ENCODE measurements at places on chromosomes 4 and X. TPM values are rescaled to one million over a fixed set of nuclear protein-coding genes. Genes with fewer than 3 reads are reported as not detected.
A peak's percentile ranks its signal among the peaks of the same experiment; 100 is the strongest.

GRCh38 chrX:275967-276580, 5.1 kb upstream of the PLCXD1 start:
- DNase-seq = peak; percentile 37

- no peak for DNase-seq
Measured at GRCh38 chrX:46953137-46953527, 40.9 kb downstream of the JADE3 start.

GRCh38 chr4:122671919-122672490, 51.1 kb upstream of the IL21 start:
- DNase-seq = no peak

GRCh38 chr4:90146306-90146705, 19.1 kb downstream of the CCSER1 start:
- DNase-seq = no peak

DNA sequence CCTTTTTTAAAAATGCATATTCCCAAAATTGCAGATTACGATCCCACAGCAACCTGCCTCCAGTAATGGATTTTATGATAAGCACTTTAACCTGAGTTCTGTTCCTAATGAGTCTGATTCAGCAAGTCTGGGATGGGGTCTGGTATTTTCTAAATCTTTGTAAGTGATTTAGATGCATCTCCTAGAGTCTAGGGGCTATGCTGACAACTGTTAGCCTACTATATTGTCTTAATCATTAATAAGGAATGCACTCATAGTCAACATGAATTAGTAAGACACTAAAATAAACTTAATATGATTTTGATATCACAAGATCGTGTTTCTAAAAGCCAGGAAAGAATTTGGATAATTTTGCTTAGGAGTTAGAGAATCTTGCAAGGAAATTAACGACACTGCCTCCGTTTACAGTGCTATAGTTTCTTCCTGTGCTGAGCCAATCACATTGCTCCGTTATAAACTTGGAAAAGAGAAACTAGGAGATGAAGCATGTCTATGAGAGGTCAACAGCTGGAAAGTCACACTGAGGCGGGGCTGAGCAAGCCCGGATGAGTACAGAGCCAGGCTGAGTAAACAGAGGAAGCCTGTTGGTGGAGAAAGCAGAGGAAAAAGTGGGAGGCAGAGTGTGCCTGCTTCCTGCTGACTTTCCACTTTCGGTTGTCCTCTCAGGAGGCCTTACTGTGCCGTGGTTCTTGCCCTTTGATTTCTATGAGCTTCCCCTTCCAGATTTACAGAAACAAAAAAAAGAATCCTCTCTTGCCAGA, 5.4 kb downstream of the SCARB2 start:
- no peak for DNase-seq

Gene CFAP97
- 38.3 TPM for total RNA-seq

DNA sequence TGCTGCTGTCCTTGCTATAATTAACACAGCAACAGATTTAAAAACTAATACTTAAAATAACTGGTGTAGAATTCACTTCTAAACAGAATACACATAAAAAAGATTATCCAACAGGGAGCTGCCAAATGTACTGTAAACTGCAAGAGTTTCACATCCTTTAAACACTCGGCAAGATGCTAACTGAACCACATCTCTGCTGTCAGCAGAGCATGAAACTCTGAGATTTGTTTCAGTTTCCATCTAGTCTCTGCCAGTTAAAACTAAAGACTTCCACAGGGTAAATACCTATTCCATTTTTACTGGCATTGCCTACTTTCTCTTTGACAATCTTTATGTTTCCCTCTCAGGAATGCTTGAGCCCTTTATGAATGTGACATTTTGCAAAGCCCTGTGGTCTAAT, 127.7 kb downstream of the SLC7A11 start:
- DNase-seq = no peak

- no peak for DNase-seq
Measured at GRCh38 chrX:24877854-24878650, 137.7 kb downstream of the ARX start.

DNA sequence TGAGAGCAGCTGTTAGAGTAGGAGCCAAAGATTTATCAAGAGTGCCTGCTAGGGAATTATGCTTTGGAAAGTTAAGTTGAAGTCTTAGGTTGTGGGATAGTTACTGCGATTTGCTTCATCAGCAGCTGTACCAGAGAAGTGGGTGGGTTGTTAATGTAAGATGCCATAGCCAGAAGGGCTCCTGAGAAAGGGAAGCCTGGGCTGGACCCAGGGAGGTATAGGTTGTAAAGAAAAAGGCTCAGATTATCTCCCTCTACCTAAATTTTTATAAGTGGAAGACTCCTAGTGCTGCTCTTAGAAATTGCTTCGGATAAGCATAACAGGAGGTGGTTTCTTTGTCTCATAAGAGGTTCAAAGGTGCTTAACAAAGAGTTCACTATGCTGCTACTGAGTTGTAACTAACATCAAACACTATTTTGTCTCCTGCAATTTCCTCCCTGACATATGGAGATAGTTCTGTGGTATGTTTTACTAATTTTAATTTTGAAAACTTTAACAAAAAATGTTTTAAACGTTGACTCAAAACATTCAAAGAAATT, 356.9 kb downstream of the DTHD1 start:
- DNase-seq = no peak

- DNase-seq = no peak
Measured at GRCh38 chrX:10486373-10486772, 134.0 kb downstream of the MID1 start.

Gene PDLIM5
- total RNA-seq = 29.1 TPM

Gene BMP3
- total RNA-seq = not detected

DNA sequence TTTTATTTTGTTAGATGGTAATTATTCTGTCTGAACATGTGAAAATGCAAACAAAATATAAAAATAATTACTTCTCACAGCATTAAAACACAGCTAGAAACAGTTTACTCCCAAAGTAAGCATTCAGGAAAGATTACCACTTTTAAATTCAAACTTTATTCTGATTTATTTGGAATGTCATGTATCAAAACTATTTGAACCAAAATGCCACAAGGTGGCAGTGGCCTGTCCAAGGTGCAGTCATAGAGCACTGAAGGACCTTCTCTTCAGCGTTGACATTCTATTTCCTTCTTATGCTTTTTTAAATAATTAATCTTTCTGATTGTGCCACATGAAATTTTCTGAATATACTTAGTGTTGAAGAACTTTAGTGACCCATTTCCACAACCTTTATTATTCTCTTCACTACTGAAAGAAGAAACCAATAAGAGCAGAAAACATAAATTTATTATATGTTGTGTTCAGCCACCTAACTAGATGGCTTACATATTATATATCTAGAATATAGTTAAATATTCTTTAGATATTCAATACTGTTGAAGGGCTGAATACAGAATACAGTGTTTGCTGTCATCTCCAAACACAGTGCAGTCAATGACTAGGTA, 283.6 kb downstream of the CFAP299 start:
- no peak for DNase-seq

Gene PPP2R3B
- 52.9 TPM for total RNA-seq

Gene SULT1B1
- total RNA-seq = 25.2 TPM

Gene ARMCX2
- 24.1 TPM for total RNA-seq

DNA sequence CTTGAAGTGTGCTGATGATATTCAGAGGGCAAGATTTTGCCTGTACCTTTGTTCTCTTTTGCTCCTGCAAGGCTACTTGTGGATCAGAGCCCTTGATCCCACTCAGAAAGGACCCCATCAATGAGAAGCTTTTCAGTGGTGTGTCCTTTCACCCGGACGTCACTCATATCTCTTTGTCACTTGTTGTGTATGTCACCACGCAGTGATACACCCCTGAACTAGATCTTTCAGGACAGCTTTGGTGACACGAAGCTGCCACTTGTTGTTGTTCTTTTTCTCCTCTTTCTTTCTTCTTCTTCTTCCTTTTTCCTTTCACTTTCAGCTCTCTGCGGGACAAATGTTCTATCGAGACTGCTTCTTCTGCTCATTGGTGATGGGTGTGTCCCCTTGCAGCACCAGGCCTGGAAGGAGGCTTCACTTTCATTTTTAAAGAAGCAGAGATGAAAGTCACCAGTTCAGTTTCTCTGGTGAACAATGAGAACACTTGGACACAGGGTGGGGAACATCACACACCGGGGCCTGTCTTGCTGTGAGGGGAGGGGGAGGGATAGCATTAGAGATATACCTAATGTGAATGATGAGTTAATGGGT, 83.6 kb downstream of the NBDY start:
- DNase-seq = peak; percentile 22

- no peak for DNase-seq
Measured at GRCh38 chr4:26263165-26263564, 57.6 kb upstream of the RBPJ start.

GRCh38 chr4:180828455-180829018, 1414.7 kb upstream of the TENM3 start:
- DNase-seq = no peak

Gene SPANXA1
- not detected for total RNA-seq

Gene SH2D1A
- 32.4 TPM for total RNA-seq

DNA sequence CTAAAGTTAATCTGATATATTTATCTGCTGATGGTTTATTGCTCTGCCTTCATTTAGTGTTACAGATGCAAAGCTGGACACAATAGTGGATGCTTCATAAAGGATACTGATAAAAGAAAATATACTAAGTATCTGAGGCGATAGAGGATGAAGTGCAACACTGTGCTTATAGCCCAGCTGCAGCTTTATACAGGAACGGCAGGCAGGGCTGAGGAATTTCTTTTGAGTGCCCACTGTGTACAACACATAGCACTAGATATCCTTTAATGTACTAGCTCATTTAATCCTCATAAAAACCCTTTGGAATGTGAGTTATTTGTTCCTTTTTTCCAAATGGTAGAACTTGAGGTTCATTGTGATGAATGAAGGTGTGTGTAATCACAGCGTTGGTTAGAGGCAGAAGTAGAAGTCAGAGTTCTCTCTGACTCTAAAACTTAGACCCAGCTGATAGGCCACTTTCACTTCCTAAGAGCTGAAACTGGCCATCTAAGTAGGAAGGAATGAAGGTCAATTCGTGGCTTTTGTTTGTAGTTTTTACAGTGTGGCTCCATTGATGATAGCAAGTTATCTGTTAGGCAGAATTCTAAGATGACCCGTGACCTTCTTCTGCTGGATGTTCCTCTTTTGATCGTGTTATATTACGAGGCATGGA, 138.0 kb downstream of the VEGFC start:
- no peak for DNase-seq

DNA sequence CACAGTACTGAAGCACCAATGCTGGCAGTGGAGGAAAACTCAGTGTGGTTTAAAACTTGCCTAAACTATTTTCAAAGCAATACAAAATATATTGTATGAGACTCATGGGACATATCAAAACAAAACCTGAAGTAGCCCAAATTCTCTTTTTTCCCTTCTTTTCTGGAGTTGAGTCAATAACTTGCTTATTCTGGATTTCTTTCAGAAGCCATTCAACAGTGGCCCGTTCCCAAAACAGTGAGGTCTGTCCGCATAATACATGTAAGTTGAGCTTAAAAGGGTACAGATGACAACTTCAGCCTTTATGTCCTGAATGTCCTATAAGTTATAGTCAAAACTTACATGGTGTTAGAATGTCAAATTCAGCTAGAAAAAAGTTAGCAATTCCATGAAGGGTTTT, 100.8 kb downstream of the SHISA3 start:
- DNase-seq = no peak

DNA sequence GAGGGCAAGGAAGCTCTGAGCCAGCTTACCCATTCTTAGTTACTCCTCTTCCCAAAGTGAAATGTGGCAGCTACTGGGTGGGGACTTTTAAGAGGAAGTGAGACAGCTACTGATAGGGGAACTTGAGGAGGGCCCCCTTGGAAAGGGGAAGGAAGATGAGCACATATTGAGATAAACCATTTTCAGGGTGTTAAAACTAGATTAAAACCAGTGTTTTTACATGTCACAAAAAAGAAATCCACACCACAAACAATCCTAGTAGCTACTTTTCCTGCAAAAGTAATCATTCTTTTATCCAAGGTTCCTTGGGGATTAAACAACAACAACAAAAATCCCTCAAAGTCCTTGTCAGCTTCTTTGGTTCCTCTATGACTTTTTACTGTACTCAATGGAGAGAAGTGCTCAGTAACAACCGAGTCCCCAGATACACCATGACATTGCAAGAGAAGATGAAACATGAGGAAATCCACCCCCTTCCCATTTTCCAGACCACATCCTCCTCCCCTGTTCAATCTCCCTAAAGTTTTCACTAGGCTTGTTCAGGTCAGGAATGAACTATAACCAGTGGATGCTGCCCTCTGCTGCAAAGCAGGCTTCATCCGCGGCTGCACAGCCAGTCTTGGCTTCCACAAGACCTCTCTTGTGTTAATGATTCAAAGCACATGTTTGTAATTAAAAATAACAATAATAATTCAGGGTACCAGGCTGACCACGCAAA, 113.5 kb upstream of the TMEM164 start:
- no peak for DNase-seq

Gene DGKQ
- 37.4 TPM for total RNA-seq

DNA sequence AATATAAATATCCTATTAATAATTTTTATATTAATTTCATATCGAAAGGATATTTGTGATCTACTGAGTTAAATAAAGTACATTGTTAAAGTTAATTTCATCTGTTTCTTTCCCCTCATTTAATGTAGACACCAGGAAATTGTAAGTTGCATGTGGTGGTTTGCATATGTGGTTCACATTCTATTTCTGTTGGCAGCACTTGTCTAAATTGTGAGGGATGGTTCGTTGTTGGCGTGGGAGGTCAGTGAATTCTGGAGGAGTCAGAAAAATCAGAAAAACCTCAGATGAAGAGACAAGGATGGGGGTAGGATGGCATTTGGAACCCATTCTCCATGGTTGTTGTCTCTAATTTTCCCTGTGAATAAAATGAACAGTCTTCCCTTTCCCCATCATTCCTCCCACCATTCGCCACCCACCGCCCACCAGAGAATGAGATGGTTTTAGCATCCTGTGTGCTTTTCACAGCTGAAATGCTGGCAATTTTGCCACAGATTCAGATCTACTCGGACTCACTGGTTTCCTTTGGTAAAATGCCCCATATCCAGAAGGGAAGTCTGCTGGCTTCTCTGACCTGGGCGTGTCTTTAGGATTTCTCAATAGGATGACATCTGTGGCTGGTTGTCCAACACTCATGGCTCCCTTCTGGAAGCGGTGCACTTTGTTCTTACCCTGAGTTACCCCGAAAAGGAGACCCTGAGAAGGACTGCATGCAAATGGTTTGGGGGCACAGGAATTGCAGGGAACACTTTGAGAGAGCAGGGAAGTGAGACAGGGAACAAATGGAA, 52.3 kb downstream of the LGI2 start:
- DNase-seq = no peak

- DNase-seq = no peak
Measured at GRCh38 chrX:65575022-65575421, 40.4 kb upstream of the LAS1L start.
